Camera-type eye (tissue), 1 donor: ENCODE measurements at places on chromosomes 2 and 18. TPM values are rescaled to one million over a fixed set of nuclear protein-coding genes. Genes with fewer than 3 reads are reported as not detected.

POTEJ gene
- total RNA-seq, result 0.71 TPM

PAPOLG gene
- total RNA-seq, result 52.4 TPM

RAB27B gene
- total RNA-seq, result 8.7 TPM

GPR35 gene
- total RNA-seq, result 1.2 TPM
